ENCODE measurements at places on chromosomes 3 and 15.

DNA sequence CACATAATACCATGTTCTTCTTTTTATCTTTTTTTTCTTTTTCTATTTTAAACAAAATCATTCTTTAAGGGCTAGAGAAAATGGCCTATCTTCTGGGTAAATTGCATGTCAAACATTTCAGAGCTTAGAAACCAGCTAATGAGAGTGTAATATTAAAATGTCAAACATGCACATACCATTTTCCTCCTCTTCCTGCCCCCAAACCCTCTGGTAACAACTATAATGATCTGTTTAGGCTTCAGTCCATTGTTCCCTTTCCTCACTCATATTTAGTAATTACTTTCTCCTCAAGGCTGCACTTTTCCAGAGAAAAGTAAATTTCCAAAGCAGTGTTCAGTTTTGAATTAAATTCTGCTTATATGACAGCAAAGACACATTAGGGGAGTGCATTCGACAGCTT is 224.3 kb upstream of the ROBO2 start:
- no peak for DNase-seq

DNA sequence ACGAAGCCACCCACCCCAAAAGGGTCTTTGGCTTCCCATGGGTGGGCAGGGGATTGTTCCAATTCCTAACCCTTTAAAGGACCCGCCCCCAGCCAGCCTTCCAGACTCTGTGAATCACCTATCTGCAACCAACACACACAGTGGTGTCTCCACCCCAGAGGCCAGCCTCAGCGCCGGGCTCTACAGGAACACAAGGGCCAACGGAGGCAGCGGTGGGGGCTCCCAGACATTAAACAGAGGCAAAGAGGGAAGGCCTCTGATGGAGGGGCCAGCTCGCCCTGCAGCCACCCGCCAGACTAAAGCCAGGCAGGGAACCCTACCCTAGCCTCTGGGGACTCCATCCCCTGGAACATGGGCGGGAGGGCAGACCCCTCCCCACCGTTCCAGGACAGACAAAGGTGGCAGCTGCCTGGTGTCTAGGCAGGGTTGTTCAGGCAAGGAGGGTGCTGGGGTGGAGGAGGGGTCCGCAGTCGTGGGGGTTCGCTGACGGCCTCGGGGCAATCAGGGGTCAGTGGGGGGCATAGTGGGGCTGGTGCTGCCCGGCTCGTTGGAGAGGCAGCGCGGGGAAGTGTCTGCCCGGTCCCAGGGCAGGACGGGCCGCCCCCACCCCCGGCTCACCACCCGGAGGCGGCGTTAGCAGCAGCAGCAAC is 448 bp downstream of the SHISA5 start:
- no peak for DNase-seq

DNA sequence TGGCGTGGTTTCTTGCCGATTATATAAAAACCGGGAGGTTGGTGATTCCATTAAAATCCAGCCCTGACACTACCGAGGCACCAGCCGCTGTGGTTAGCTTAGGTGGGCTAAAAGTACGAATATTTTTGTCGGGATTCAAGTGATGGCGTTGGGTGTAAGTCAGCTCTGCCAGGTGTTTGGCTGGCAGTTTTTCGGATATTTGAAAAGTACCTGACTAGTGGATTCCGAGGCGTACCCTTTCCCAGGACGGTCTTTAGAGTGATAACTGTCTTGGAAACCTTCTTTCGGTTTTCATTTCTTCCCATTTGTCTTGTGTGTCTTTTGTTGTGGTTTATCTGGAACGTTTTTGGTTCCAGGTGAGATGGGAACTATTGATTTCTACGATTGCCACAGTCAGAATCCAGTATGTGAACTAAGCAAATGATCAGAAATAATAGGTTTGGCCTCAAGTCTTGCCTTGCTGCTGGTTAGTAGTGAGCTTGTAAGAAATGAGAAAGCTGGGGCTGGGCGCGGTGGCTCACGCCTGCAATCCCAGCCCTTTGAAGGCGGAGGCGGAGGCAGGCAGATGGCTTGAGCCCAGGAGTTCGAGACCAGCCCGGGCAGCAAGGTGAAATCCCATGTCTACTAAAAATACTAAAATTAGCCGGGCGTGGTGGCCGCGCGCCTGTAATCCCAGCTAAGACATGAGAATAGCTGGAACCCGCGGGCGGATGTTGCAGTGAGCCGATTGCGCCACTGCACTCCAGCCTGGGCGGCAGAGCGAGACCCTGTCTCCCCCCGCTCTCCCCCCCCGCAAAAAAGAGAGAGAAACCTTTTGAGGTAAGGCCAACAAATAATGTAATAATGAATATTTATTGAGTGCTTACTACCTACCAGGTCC is 1.4 kb downstream of the FYTTD1 start:
- peak; percentile 58 for DNase-seq

DNA sequence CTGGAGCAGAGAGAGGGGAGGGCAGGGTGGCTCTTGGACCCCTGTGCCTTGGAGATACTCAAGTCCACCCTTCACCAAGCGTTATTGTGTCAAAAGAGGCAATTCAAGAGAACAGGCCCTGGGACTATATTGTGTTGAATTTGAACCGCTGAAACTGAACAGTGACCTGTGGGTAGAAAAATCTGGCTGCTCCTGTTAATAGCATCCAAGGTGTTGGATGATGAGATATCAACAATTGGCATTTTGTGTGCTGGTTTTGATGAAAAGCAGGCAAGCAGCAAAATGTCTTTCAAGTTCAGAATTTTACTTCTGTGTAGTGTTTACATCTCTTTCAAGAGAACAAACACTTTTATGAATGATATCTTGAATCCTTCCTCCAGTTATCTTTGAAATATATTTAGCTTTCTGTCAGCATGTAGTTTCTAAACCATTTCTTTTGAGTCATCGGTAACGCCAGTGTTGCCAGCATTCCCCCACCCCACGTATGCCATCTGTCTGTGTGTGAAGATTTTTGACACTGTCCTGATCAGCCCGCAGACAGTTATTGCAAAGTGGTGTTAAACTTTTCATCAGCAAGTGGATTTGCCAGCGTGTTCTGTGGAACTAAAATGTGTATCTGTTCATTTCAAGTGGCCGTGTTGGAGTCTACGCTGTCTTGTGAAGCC is 34.8 kb downstream of the PDHB start:
- no peak for DNase-seq

GRCh38 chr3:49238274-49239127 is 38.5 kb downstream of the C3orf62 start:
- peak; percentile 94 for DNase-seq

- DNase-seq = no peak
Measured at GRCh38 chr15:92021792-92022191, 168.3 kb downstream of the SLCO3A1 start.

- DNase-seq = no peak
Measured at GRCh38 chr15:58392141-58392540, 39.6 kb upstream of the LIPC start.

- DNase-seq = no peak
Measured at GRCh38 chr3:16449369-16449768, 64.1 kb downstream of the RFTN1 start.
